Fibroblast of skin of back (primary cell): ENCODE measurements at places on chromosomes 5 and 9.

- no peak for DNase-seq
Measured at GRCh38 chr5:51386916-51387883, 4.0 kb downstream of the ISL1 start.

DNA sequence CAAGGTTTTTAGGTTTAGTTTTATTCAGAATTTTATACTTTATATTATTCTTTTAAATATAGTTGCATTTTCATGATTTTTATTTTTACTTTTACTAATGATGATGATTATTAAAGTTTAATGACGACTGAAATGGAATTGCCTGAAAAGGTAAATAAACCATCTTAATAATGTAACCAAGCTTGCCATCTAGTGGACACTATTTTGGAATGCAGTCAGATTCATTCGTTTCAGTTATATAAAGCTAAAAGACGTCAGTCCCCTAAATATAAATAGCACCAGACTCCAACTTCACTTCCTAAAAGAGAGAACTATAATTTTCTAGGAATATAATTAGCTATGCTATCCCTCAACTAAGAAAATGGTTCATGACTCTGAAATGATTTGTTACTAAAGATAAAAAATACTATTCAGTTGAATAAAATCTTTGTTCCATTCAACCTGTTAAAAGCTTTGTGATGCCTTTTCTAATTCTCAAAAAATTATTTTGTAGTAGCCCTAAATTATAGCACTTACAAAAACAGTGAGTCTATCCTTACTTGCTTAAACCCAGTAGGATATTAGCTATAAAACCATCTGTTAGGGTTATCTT lies 19.9 kb downstream of the ABITRAM start:
- peak; percentile 56 for DNase-seq

DNA sequence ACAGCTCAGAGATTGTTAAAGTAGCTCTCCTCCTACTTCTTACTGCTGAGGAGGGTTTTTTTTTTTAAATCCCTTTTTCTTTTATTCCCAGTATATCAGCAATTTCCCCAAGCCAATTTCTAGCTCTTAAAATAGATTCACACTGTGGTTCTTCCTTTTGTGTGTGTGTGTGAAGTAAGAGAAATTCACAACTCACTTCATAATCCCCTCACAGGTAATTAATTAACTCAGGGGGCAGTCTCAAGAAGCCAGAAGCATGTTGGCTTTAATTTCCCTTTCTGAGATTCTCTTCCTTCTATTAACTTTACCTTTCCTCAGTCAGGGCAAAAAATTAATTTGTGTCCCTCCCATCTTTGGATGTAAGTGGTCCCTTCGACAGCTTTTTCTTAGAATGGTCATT lies 71.0 kb upstream of the HMHB1 start:
- DNase-seq = no peak

DNA sequence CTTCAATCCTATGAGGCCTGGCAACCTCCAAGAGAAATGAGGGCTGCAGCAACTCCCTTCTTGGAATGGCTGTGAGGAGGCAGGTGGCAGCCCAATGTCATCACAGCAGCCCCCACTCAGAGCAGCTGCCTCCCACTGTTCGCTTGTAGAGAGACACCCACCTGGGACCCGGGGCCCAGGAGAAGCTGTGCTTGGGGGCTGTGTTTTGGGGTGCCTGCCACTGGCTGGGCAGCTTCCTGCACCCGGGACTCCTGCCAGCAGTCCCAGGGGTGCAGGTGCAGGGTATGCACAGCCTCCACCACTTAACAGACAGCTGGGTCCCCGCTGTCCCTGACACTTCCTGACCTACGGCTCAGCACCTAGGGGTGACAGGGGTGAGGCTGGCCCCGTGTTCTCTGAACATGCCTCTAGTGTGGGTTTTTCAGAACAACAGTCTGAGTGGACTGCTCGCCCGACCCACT lies 26.2 kb downstream of the NIPAL4 start:
- no peak for DNase-seq

- DNase-seq = no peak
Measured at GRCh38 chr9:94692601-94693000, 33.9 kb upstream of the AOPEP start.

DNA sequence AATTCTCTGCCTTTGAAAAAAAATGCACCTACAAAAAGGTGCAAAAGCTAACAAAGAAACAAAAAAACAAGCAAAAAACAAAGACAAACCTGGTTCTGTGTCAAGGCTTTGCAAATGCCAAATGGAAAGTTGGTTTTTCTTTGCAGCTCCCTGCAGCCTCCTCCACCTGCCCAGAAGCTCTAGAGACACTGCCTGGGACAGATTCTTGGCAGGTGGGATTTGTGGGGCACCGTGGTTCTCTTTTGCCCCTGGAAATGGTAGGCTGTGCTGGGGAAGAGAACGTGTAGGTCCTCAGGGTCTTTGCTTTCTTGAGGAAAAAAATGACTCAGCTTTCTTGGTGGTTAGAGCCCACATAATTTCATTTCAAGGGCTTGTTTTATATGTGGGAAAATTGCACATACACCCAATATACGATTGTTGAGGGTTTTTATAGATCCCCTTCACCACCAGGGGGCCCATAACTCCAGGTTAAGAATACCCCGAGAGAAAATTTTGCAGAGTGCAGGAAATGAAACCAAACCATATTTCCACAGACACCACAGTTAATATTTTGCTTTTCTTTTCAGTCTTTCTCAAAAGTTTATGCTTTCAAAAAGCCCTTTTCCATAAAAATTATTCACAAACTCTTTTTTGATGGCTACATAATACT lies 58.7 kb downstream of the NXNL2 start:
- DNase-seq = peak; percentile 65

DNA sequence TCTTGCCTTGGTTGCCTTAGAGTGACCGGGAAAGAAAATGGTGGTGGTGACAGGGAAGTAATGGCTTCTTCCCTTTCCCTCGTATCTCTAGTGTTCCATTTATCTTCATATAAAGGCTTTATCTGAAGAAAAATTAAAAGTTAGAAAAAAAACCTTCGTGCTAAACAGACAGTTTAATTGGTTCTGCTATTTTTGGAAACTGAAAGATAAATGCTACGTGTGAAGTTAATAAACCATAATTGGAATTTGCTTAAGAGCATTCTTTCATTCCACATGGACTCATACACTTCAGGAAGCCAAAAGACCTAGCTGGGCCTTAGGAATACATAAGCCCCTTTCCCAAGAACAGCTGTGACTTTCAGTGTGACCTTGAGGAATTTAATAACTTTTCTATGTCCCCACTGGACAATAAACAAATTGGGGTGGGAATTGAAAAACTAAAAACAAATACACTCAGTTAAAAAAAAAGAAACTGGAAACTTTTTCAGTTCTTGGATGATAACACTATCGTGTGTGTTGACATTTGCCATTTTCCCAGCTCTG lies 818.8 kb upstream of the WWC1 start:
- no peak for DNase-seq

GRCh38 chr9:10112070-10112469 lies 500.7 kb downstream of the PTPRD start:
- DNase-seq = no peak

GRCh38 chr9:114424126-114424525 lies 36.3 kb upstream of the AKNA start:
- DNase-seq = no peak

DNA sequence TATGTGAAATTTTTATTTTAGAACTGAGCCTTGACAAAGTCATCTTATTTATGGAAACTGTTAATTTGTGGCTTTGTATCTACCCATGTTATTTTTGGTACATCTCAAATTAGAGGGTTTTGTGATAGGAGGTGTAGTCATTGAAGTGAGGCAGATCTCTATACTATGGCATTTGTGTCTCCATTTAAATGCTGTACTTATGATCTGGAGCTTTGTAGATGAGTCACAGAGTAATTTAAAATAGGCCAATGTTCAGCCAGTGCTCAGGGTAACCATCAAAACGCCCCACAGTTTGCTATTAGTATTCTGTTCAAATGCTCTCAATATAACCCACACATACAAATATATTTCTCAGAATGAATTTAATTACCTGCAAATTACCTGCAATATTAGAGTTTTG lies 351.5 kb upstream of the KLF9 start:
- DNase-seq = no peak

DNA sequence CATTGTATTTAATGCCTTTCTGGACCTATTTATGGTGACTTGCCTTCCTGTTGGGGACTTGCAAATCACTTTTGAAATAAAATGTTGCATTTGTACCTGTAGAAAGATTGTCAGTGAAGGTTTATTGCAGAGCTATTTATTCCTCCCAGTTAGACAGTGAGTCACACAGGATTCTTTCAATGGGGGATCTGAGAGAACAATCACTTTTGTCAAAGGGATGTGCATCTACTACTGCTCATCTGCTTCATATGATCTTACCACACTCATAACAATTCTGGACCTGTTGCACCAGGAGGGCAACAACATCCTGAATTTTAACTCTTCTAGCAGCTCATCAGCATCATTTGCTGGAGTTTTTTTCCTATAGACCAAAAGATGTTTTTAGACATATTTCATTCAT lies 66.8 kb downstream of the FBXL7 start:
- peak; percentile 13 for DNase-seq

GRCh38 chr9:134717924-134718645 lies 76.5 kb downstream of the COL5A1 start:
- DNase-seq = no peak

DNA sequence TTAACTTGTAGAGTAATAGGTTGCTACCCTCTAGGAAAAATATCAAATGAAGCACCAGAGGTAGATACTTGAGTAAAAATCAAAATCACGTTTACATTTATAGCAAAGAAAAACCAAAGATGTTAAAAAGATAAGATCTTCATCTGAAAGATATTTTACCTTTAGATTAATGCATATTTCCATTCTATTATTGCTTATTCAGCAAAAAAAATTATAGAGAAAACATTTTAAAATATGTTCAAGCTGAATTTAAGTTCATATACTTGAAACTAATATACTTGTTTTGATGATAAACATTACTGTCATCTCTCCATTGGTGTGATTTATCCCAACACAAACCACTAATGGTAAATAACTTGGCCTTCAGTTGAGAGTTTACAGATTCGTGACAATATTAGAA lies 422.3 kb downstream of the CAAP1 start:
- DNase-seq = no peak
